ENCODE measurements at places on chromosomes 16 and 17. TPM values are rescaled to one million over a fixed set of nuclear protein-coding genes. Genes with fewer than 3 reads are reported as not detected.

- DNase-seq, result peak; percentile 92
Measured at GRCh38 chr16:31073970-31074813, at the start of the genes ZNF646 and ZNF668. ZNF646 (plus strand) TSS chr16:31074422; CDS start chr16:31076325, 1,903 bp downstream. ZNF668 (minus strand) TSS chr16:31074240; CDS start chr16:31064459, 9,781 bp downstream.

GRCh38 chr17:48492401-48493298, 38.2 kb downstream of the HOXB1 start:
- peak; percentile 54 for DNase-seq

DNA sequence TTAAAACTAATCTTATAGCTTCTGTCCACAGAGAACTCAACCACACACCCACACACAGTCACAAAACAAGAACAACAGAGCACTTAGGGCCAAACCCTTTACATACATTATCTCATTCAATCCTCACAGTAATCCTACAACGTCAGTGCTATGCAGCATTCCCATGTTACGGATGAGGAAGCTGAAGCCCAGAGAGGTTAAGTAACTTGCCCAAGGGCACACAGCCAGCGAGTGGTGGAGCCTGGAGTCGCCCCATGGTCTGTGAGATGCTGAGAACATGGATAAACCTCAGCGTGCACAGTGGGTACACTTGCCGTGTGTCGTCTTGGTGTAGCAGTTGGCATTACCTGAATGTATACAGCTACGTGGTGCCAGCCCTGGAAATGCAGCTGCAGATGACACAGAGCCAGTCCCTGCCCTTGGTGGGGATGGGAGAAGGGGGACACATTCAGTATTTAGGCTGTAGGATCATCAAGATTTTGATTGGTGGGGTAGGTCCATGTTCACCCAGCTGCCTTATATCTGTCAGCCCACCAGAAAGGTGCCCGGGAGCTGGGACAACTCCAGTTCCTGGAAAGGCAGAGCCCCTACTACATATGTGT, 177.0 kb downstream of the IRF8 start:
- no peak for DNase-seq

- no peak for DNase-seq
Measured at GRCh38 chr16:48850097-48850770, 240.3 kb upstream of the N4BP1 start.

- no peak for DNase-seq
Measured at GRCh38 chr17:78147315-78147998, 1.3 kb downstream of the C17orf99 start.

- DNase-seq, result peak; percentile 67
Measured at GRCh38 chr16:1152123-1152638, 725 bp upstream of the CACNA1H start.

DNA sequence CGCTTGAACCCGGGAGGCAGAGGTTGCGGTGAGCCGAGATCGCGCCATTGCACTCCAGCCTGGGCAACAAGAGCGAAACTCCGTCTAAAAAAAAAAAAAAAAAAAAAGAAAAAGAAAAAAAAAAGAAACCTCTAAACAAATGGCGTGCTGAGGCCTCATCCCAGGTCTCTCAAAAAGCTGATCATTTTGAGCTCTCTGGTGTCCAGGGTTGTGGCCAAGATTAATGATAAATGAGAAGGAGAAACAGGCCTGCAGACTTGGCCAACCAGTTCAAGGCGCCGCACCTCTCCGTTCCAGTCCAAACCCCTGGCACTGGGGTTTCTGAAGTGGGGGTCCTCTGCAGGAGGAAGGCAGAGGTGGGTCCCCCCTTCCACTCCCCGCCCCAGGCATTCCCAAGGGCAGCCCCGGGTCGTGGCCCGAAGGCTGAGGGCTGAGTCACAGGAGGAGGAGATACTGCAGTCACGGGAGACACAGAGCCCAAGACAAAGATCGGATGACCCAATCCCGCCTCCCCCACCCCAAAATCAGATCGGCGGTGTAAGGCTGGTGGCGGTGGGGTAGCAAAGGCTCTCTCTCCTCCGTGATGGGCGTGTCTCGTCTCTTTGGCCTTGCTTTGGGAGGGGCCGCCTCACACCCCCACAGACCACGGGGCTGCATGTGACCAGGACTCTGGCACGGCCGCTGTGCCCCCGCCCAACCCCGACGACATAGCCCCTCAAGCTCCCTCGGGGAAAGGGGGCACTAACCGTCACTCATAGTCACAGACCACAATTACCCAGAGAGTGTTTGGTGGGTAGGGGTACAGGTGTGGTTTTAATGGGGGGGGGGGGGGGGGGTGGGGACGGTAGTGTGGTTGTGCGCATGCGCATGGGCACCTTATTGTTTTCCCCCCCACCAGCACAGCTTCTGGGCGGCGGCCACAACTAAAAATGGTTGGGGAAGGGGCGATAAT, 1.1 kb downstream of the VAT1 start:
- peak; percentile 34 for DNase-seq

- no peak for DNase-seq
Measured at GRCh38 chr17:17532991-17533390, 36.8 kb upstream of the RASD1 start.

GRCh38 chr17:68686108-68686988, 85.2 kb upstream of the FAM20A start:
- no peak for DNase-seq

DNA sequence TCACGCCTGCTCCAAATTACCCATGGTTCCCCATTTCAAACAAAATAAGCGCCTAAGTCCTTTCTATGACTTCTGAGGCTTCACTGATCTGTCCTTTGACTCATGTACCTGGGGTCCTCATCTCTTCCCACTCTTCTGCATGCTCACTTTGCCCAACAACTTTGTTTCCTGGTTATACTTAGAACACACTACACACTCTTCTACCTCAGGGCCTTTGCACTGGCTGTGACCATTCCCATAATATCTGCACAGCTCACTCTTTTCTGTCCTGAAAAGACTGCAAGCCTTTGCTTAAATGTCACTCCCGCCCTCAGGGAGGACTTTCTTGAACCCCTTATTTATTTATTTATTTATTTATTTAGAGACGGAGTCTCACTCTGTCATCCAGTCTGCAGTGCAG, 14.1 kb downstream of the CDH1 start:
- DNase-seq, result no peak

DNA sequence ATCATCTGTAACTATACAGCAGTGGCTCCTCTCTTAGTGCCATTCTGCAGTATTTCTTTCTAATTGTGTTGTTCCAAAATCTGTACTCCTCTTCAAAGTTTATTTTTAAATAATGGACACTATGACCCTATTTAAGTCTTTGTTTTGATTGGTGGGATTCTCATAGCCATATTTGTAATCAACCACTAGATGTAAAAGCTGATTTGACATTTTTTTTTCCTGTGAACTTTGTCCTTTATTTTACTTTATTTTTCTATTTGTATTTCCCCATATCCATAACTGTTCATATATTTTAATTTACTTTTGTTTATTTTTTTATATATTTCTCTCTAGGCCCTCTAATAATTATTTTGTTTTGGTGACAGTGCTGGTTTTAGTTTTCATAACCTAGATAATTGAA, 544.4 kb downstream of the KCNJ2 start:
- no peak for DNase-seq

DNA sequence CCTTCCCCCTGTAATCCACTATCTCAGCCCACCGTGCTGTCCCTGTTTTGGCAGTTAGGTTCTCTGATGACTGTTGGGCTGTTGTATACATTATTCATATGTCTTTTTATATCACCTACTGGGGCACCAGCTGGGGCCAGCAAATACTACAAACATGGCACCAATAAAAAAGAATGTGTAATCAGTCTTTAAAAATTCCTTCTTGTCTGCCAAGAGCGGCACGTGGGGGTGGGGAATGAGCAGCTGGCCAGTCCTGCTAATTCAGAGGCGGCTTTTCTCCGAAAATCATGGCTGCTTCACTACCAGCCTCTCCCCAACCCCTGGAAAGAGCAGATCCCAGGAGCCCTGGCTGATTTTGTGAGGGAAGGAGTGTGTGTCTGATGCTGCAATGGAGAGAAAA, 77.7 kb upstream of the EEF2KMT start:
- no peak for DNase-seq

- peak; percentile 31 for DNase-seq
Measured at GRCh38 chr16:12646490-12647274, 157.0 kb downstream of the CPPED1 start.

DNA sequence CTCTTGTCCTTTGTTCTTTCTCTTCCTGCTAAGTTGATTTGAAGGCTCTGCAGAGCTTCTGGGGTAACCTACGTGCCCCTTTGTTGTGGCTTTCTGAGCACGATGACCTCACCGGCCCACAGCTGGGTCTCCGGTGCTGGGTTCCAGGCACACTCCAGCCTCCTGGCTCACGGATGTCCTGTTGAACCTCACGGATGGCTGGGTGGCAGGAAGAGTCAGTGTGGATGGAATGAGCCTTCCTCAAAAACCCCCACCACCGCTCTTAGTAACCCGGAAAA, 116.0 kb downstream of the SOCS1 start:
- peak; percentile 49 for DNase-seq

DNA sequence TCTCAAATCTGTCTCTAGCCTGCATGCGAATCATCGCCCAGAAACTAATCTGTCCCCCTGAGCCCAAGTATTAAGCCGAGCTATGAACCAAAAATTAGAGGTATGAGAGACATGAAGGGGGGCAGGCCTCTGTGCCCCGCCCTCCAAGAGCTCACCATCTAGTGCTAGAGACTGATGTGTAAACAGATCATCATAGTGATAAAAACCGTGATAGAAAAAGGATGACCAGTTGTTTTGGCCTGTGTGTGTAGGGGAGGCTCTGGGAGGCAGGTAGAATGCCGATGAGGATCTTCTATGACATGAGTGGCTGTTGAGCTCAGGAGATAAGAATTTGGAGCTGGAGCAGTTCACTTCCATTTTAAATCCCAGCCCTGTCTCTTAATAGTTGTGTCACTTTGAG, 89.1 kb upstream of the TBX2 start:
- DNase-seq, result no peak

GRCh38 chr17:16150251-16150856, 65.0 kb downstream of the NCOR1 start:
- DNase-seq, result no peak

DNA sequence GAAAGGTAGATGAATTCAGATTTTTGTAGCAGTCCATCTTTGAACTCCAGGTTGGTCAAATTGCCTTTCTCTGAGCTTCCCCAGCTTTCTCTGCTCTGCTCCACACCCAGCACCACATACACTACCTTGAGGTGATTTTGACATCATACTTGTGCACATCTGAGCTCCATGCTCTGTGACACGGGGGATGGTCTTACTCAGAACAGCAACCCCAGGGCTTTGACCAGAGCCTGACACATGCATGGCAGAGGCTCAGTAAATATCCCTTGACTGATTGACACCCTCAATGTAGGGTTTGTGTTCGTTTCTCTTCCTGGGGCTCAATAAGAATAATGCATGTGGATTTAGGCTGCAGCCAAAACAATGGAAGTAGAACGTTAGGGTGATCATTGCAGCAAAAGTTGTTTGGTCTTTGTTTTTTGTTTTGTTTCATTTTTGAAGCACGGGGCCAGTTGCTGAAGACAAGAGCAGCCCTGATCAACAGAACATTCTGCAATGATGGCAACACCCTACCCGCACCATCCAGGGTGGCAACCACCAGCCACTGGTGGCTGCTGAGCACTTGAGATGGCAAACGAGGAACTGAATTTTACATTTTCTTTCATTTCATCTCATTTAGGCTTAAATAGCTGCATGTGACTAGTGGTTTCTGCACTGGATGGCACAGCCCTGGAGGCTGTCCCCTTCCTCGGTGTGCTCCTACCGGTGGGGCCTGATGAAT, 224.8 kb upstream of the TNRC6C start:
- DNase-seq, result peak; percentile 8

DNA sequence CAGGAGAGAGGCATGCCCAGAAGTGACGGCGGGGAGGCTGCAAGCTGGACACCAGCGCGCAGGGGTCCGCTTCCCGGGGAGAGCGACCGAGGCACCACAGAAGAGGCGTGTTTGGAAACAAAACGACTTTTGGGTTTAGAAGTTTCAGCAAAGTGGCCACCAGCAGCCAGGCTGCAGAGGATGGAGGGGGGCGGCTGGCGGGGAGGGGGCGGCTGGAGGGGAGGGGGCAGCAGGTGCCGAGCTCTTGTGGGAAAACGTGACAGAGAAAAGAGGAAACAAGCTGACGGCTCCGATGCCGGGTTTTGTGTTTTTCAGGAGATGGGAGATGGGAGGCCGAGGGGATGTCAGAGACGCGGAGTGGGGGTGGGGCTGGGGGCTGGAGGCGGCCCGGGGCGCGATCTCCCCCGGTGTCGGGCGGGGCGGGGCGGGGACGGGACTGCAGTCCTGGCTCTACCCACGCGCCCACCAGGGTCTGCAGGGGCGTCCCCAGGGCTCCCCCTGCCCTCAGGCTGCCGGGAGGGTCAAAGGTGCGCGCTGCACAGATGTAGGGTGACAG, 32.1 kb upstream of the RPH3AL start:
- DNase-seq, result no peak

- no peak for DNase-seq
Measured at GRCh38 chr17:34393401-34393800, 30.4 kb upstream of the CCL1 start.

GRCh38 chr17:81685108-81685507, 1.3 kb downstream of the HGS start:
- DNase-seq, result no peak

DNA sequence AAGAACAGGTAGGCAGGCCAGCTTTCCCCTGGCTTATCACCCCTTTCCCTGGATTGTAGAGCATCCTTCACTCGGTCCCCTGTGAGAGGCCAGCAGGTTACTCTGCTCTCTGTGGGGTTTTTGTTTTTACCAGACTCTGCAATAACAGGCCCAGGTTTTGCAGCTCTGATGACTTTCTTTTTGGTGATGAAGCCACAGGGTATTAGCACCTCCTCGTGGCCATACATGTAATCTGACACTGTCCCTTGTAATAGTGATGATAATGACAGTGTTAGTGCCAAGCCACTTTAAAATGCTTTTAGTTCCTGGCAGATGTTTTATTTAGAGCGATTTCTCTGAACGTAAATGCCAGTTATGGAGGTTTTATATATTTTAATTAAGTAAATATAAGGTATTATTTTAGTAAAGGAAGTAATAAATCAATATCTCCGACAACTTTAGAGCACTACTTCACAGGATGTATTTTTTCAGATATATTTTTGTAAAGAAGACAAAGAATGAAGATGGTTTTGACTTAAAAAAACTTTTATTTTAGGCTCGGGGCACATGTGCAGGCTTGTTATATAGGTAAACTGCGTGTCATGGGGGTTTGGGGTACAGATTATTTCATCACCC, 38.0 kb upstream of the CPHXL start:
- peak; percentile 72 for DNase-seq

GRCh38 chr16:89843409-89844350, 15.4 kb downstream of the SPIRE2 start:
- no peak for DNase-seq

Gene PDIA2
- 0.42 TPM for total RNA-seq

Gene DYNC1LI2
- total RNA-seq, result 65.1 TPM

Gene UMOD
- not detected for total RNA-seq

Gene C17orf78
- total RNA-seq, result not detected

Gene SHISA9
- total RNA-seq, result not detected

Gene HOXB8
- total RNA-seq, result not detected

Gene GUCY2D
- total RNA-seq, result 0.32 TPM

Gene IL34
- not detected for total RNA-seq

Measured in naive thymus-derived CD4-positive, alpha-beta T cell (primary cell).